ENCODE measurements at places on chromosomes 11 and 22.

- no peak for DNase-seq
Measured at GRCh38 chr11:8757047-8757446, 74.5 kb downstream of the RPL27A start.

DNA sequence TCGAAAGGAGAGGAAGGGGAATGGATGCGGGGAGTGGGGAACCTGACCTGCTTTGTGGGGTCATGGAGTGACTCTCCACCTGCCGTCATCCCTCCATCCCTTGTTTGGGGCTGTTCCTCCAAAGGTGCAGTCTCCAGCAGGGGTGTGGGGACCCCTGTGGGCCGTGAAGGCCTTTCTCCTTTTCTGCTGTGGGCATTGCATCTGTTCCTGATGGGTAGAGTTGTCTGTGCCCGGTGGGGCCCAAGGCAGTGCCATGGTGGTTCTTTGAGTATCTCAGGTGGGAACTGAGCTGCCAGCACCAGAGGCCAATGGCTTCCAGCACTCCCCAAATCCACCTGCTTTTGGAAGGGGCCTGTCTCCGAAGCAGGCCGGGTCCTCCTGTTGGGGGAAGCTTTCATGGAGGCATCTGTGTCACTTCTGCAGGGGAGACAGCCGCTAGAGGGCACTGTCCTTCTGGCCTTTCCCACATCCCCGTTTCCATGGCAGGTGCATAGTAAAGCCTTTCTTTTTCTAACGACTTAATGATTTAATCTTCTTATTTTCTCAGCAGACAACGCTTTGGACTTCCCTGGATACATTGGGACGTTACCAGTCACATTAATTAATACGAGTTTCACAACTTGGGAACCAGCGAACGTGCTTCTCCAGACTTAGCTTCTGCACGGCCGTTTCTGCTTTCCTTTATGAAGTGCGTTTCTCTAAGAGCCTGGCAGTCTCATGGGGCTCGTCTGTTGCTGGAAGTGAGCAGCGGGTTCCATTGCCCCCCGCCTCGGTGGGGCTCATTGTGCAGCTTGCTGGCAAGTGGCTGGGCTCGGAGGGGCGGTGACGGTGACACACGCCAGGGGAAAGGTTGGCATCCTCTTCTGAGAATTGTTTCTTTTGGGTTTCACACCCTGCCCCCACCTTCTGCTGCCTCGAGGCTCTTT is 57.1 kb downstream of the PARVB start:
- peak; percentile 61 for DNase-seq

GRCh38 chr11:122204206-122204605 is 88.2 kb upstream of the BLID start:
- DNase-seq = no peak

DNA sequence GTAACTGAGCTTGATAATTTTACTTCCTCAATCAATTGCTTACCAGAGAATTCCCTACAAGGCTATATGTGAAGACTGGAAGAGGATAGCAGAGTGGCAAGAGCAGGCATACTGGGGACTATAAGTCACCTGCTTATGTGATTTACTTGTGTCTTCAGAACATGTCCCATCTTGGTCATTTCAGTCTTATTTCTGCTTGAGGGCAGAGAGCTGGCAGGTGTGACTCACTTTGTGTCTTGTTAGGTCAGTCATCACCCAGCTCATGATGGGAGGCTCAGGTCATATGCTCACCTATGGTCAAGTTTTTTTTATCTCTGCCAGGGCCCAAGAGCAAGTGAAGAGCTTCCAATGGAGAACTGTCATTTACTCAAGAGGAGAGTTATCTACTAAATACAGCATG is 6.2 kb downstream of the SRSF8 start:
- DNase-seq = no peak

DNA sequence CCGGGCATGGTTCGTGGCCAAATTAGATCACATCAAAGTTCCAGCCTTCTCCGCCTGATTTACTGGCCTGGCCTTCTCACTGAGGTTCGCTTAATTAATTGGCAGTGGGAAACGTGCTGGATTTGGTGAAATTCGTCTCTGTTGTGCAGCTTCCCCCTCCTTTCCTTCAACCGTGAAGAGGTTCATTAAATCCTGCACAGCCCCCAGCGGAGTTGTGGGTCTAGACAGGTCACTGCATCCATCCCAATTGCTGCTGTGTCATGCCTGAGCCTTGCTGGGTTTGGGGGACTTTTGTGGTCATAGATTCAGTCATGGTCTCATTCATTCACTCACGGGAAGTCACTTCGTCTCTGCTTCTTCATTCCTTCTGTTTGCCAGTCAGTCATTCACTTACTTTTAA is 90.0 kb downstream of the INSC start:
- DNase-seq = no peak

DNA sequence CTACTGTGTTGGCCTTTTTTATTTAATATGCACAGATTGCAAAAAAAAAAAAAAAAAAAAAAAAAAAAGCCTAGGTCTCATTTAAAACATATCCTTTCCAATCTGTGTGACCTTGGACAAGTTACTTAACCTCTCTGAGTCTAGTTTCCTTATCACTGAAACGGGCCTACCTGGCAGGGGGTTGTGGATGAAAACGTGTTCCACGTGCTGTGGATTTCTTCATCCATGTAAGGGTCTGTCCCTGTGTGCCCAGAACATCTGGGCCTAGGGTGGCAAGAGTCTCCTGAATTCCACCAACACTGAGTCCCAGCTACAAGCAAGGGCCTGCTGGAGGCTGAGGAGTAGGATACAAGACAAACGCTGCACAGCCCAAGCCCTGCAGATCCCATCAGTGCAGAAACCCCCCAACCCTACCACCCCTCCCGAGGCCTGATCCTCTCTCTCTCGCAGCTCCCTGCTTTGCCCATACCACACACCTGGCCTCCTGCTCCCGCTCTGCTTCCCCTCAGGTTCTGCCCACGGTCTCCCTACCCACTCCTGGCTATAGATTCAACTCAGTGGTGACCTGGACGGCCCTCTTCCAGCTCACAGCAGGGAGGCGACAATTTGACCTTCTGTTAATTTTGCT is 4.7 kb upstream of the GNAZ start:
- no peak for DNase-seq

DNA sequence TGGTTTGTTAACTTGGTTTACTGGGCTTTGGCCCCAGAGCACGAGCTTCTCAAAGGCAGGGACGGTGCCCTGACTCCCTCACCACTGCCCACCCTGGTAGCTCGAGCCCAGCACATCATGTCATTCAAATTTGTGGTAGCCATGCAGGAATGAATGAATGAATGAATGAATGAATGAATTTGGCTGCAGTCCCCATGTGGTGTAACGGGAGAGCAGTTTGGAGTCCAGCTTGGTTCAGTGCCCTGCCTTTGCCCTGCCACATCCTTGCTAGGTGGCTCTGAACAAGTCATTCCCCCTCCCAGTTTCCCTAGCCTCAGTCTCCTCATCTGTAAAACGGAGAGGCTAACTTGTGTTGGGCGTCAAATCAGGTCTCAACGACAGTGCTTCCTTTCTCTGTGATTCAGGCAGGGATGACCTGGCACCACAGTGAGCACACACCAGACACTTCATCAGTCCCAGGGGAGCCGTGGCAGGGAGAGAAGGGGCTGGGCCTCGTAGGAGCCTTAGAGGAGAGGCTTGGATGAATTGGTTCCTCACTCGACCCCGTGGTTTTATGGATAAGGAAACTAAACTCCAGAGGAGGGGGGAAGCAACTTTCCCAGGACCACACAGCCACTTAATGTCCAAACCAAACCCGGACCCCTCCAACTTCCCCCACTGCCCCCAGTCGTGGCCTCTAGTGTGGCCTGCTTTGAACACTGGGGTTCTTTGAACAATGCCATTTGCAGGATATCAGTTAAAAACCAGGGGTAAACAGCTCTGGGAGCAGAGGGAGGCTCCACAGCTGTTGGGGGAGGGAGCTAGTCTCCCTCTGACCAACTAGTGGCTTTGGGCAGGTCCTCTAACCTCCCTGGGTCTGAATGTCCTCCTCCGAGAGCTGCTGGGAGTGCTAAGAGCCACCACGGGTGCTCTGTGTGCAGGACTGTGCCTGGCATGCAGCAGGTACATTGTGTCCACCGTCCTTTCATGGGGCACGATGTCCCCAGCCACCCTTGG is 86.2 kb downstream of the CACNA1I start:
- no peak for DNase-seq

DNA sequence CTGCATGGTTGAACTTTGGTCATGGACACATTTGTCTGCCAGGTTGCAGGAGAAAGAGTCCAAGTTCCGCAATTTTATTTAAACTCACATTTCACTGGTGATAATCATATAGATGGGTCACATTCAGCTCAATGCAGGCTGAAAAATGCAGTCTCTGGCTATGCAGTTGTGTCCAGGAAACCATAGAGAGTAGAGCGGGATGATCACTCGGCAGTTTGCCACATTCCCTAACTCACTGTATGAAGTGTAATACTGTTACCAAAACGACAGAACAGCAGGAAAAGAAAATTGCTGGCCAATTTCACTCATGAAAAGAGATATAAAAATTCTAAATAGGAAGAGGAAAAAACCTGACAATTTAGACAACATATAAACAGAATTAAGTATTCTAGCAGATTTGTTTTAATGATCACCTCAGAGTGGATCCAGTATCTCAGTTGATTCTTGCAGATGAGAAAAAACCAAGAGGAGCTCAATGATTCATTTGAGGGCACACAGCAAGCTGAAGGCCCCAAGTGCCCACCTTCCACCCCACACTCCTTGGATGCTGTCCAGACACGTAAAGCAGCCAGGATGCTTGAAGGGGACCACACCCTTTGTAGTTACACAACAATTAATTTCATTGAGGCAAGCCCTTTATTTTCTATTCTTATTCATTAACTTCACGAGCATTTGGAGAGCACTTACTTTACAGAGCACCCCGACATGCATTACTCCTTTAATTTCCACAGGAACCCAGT is 422.3 kb downstream of the SOX6 start:
- no peak for DNase-seq

Measured in NCI-H510A treated with DMSO at 0.1 percent for 48 hours (cell line).